GM23338 (cell line): ENCODE measurements at places on chromosomes 7 and 10.

DNA sequence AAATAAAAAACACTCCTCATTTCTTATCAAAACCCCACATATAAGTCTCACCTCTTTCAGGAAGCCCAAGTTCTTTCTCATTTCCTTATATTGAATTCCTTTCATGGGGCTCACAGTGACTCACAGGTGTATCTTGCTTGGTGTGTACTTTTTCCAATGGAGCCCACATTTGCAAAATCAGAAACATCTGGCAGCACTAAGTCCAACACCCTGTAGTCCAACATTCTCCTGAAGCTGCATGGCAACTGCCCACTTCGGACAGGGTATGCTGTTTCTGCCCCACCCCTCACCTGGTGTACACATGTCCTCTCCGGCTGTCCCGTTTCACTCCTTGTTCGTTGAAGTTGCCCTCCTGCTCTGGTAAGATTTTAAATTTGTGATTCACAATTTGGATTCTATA, 544.1 kb downstream of the SORCS3 start:
- no peak for DNase-seq

DNA sequence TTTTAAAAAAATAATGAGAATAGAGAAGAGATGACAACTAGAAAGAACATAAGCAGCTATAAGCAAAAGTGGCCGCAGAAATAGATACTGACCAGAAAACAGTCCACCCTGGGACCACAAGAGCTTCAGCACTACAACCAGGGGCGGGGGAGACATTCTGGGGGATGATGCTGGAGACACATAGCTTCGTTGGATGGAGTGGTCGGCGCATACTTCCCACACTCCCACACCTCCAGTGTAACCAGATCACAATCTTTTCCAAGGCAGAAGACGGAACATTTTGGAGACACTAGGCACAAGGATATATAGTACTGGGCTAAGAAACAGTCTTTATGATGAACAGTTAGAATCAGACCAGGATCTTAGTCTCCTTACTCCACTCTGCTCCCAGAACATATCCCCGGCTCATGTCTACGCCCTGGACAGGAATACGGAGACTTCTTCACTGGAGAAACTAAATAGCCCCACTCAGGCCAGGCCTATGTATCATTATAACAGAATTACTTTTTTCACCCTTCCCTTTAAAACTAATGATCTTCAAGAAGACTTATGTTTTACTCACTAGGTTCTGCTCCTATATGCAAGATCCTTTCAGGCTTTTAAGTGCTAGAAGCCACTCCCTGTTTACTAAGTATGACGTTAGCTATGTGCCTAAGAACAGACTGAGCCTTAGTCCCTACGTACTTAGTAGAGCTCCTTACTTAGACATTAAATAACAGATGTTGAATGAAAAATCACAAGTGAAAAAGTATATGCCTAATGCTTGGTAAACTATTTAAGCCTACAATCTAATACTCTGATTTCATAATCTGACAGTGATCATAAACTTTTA, 169.6 kb downstream of the SRPK2 start:
- DNase-seq = no peak

- no peak for DNase-seq
Observed at GRCh38 chr10:119520283-119520682, 22.2 kb downstream of the RGS10 start.

GRCh38 chr7:124915242-124915641, 14.4 kb downstream of the POT1 start:
- no peak for DNase-seq

GRCh38 chr10:124032087-124032935, 61.1 kb downstream of the CHST15 start:
- no peak for DNase-seq

DNA sequence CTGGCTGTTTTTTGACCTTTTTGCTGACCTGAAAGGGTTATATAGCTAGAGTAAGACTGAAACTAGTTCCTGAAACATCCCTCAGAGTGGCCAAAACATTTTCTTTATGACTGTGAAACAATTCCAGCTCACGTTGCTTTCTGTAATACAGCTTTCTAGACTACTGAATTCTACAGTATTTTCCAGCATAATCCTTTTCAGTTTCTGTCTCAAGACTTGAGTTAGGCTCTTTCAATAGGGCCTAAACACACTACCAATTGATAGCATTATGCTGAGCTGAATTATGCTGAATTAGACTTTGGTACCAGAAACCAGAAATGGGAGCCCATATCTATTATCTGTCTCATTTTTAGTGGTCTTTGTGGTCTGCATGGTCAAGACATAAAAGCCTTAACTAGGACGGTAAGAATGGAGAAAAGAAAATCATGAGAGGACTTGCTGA, 72.6 kb downstream of the EPDR1 start:
- DNase-seq = no peak

- no peak for DNase-seq
Observed at GRCh38 chr7:93629291-93629801, 54.8 kb upstream of the CALCR start.

DNA sequence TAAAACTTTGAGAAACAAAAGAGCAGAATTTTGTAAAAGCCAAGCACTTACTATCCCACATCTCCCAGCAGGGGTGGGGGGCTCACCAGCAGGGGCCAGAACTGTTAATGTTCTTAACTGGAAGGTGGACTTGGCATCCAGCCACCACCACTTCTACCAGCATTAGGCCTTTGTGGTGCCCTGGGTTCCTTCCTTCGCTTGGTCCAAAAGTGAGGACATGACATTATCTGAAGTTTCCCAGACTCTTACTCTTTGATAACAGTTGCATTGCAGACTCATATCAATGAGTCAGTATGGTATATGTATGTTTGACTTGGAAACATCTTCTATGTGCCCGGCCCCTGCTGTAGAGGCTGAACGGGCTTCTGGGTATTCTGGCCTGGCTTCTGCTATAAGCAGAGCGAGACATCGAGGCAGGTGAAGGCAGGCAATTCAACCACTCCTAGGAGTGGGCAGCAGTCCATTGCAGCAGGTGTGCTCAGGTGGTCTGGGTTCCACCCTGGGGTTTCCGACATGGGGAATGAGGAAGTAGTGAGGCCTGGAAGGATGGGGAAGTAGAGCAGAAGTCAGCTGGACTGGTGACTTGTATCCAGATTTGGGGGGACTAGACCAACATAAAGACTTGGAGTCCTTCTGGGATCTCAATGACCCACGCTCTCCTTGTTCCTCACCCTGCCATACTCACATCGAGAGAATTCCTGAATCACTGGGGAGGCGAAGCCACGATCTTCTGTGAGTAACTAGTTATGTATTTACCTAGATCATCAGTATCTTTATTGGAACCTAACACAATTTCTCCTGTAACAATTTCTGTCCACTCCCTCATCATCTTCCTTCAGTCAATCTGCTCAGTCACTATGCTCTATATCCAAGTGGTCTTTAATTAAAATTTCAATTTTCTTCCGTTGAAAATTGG, 4.1 kb downstream of the ZNF777 start:
- no peak for DNase-seq

DNA sequence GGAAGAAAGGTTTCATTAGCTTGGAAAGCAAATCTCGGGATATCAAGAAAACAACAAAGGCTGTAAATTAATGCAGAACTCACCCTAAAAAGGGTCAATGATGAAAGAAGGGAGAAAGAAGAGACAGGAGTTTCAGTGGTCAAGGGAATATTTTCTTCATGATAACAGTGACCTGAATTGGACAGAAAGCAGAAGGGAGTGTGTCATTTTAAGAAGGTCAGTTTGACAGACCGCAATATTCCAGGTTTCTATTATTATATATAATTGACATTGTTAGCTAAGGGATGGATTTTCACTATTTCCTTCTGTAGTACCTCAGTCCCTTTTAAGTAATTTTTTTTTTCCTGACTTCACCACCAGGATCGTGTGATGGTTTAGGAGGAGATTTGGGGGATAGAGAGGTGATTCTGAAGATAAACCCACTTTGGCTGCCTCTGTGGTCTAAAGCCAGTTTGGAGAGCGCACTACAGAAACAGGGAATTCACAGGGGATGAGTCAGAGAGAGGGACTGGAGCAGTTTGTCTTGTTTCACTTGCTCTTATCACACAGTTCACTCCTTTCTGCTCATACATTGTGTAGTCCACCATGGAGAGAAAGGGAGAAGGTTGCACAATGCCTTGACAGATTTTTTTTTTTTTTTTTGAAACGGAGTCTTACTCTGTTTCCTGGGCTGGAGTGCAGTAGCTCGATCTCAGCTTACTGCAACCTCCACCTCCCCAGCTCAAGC, 417.9 kb downstream of the AUTS2 start:
- DNase-seq = no peak

GRCh38 chr7:100887516-100888290, 1.8 kb downstream of the UFSP1 start:
- no peak for DNase-seq

DNA sequence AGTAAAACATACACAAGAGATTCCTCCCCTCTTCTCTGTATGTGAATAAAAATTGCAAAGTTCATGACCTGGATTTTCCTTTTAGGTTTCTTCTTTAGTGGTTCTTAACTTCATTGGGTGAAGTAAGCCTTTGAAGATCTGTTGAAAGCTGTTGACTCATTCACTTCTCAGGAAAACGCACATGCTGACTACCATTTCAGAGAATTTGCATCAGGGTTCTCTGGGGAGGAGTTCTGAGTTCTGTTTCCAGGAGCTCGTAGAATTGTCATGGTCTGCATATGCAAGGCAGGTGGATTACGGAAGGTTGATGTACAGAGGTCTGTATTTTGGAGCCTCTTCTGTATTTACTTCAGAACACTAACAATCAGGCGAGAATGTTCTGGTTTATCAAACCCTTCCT, 962 bp upstream of the SLC26A4 start:
- DNase-seq = no peak

- no peak for DNase-seq
Observed at GRCh38 chr7:126166645-126167044, 1086.1 kb downstream of the GRM8 start.

DNA sequence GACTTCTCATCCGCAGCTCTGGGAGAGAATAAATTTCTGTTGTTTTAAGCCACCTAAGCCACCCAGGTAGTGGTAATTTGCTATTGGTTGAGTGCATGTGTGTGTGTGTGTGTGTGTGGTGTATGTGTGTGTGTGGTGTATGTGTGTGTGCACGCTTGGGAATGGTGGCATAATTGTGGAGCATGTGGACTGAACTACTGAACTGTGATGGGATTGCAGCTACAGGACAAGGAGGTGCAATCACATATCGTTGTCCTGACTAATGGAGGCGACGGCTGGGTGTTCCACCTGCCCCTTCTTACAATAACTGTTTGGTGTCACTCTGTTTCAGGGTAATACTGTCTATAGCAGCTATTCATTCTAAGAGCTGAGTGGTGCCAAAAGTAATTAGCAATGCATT, 448.7 kb upstream of the PFKP start:
- DNase-seq = no peak

DNA sequence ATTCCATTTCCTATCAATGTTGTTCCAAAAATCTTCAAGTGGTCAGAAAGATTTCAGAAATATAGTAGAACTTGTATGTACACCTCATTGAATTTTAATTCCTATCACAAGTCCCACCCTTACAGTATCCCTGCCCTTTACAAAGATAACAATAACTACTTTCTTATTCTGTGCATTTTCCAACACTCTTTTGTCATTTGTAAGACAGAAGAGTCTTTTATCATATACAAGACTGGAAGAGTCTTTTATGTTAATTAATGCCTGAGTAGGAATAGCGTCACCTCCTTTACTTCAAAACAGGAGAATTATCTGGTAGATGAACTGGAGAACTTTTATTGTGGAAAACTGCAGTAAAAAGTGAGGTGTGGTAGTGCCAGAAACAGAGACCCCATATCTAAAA, 193.9 kb upstream of the SEMA3C start:
- no peak for DNase-seq

DNA sequence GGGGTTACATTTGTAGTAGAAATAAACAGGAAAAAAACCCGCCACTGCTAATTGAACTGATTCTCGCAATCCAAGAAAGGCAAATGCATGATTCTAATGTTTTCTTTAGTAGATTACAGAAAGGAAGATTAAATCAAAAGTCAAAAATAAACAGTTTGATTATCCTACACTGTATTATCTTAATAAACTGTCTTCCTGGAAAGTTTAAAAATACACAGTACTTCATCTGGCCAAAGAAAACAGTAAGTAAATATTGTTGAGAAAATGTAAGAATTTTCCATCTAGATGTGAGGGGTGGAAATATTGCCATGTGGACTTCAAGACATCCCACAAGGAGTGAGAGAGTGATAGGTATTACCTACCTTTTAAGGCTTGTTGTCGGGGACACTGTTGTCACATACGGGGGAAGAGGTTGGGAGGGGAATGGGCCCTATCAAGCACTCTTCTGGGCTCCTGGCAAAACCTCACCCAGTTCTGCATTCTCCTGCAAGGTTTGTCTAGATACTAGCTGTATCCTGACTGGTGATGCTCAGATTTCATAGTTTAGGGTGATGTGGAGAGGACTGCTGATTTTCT, 17.8 kb downstream of the GRK5 start:
- DNase-seq = no peak
